Stimulated activated CD4-positive, alpha-beta T cell treated with anti-CD3 and anti-CD28 coated beads, Interleukin-2, amount 100 ng/mL, for 4 hours (primary cell): ENCODE measurements at places on chromosomes 3 and 15.
A peak's percentile ranks its signal among the peaks of the same experiment; 100 is the strongest.

DNA sequence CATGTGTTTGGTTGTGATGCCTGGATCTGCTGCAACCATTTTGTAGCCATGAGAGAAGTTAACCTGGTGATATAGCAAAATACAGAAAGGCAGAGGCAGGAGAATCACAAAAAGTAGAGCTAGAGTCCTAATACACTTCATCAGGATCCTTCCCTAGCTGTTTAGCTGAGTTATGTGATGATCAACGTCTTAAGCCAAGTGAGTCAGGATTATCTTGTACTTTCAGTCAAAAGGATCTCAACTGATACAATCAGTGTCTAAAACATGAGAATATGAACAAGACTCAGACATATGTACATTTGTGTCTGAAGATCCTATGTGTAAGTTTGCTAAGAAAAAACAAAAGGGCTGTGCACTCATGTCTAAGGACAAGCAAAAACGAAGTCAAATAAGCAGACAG, 236.9 kb downstream of the NTRK3 start:
- no peak for DNase-seq

DNA sequence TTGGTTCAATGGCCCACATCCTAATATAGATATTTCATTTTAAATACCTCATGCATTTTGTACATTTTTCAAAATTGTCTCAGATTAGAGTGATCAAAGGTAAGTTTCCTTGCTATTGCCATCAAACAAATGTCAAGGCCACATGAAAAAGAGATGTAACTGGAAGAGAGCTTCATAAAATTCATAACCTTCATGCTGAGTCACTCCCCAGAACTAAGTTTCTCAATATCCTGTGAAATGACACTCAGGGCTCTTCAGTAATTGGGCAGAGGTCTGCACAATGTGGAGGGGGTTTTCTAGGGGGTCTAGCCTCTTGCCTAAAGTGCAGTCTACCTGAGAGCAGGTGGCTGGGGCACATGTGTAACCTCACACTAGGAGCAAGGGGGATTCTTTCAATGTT, 152.2 kb upstream of the SLC2A2 start:
- DNase-seq = no peak

GRCh38 chr15:37206690-37207089, 106.3 kb upstream of the MEIS2 start:
- no peak for DNase-seq

DNA sequence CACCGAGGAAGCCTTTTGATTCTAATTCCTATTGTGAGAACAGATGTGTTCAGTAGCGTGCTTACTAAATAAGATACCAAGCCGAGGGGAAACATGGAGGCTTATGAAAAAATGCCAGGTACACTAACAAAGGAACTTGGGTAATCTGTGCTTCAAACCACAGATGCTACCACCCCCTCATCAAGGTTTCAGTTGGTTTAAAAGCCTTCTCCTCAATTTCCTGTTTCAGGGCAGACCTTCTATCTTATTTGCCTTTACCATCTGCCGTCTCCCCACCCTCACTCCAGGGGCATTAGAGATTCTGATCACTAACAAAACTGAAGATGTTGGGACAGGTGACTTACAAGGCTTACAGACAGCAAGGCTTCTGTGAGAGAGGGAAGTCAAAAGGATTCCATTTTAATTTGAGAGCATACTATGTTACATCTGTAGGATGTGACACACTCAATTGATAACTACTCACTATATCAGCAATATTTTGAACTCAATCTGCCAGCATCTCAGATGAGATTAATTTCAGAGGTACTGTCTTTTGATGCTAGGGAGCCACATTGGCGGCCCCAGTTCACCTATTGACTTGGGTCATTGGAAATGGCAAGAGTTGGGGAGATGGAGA, 60.6 kb upstream of the PLCL2 start:
- DNase-seq = no peak

GRCh38 chr15:35784745-35785144, 238.8 kb upstream of the DPH6 start:
- no peak for DNase-seq

DNA sequence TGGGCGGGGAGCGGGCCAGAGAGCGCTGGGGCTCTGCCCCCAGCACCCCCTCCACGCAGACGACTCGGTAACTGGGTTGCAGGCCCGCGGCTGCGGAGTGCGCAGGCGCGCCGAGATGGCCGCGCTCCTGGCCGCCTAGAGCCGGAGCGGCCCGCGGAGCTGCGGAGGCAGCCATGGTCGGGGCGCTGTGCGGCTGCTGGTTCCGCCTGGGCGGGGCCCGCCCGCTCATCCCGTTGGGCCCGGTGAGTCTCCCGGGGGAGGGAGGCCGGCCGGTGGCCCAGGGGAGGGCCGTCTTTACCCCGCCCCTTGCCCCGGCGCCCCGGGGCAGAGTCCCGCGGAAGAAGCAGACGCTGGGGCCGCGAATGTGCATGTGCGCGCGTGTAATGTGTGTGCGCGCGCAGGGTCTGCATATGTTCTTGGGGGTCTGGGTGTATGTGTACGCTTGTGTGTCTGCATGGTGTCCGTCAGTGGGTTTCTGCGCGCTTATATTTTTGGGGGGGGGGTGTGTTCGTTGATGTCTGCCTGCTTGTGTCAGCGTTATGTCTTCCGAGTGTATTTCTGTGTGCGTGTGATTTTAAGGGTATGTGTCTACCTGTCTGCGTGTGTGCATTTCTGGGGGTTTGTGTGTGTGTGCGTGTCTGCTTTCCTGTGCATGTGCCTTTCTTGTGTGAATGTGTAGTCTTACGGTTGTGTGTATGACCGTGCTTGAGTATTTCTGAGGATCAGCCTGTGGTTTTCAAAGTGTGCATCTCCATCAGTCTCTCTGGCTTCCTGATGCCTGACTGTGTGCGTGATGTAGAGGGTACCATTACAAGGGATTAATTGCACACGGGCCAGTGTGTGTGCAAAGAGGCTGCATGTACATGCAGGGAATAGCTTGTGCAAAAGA, at the start of gene ABHD14A:
Gene ABHD14A, plus strand, starts transcription at position 102 of the 889 bp plus-strand sequence. Its CDS starts 72 bp downstream, at position 174.
- DNase-seq = peak; percentile 49

GRCh38 chr3:173755161-173755560, 357.6 kb downstream of the NLGN1 start:
- no peak for DNase-seq
